Thoracic aorta endothelial cell (primary cell): ENCODE measurements at places on chromosomes 6 and 20. TPM values are rescaled to one million over a fixed set of nuclear protein-coding genes. Genes with fewer than 3 reads are reported as not detected.

RIMS1 gene
- total RNA-seq: 0.07 and 0.93 TPM in 2 replicates

POLR1C gene
- total RNA-seq: 40.2 and 41.1 TPM in 2 replicates

ADAM33 gene
- not detected in 2 replicates for total RNA-seq

TREML4 gene
- total RNA-seq: not detected in 2 replicates

DOP1A gene
- 40.8 and 48.3 TPM in 2 replicates for total RNA-seq

RBM12 gene
- total RNA-seq: 94.6 and 97.2 TPM in 2 replicates

C6orf52 gene
- not detected in 2 replicates for total RNA-seq

LY6G6D gene
- not detected in 2 replicates for total RNA-seq

UBE3D gene
- total RNA-seq: 10.4 and 13.0 TPM in 2 replicates

SYS1 gene
- total RNA-seq: 19.3 and 22.3 TPM in 2 replicates

HLA-DMB gene
- 0.27 and 0.50 TPM in 2 replicates for total RNA-seq

HTR1B gene
- total RNA-seq: 65.6 and 78.2 TPM in 2 replicates

MC3R gene
- total RNA-seq: not detected in 2 replicates

CST2 gene
- not detected in 2 replicates for total RNA-seq

SIRPB1 gene
- 0.14 and 0.80 TPM in 2 replicates for total RNA-seq

VSTM2L gene
- 0.13 TPM in 1 of 2 replicates, not detected in the other for total RNA-seq

C20orf141 gene
- not detected in 2 replicates for total RNA-seq

PLCB4 gene
- 1.5 and 3.5 TPM in 2 replicates for total RNA-seq

SLC26A8 gene
- under 0.01 TPM in 2 replicates for total RNA-seq

RIPPLY2 gene
- not detected in 2 replicates for total RNA-seq

SLC17A3 gene
- not detected in 2 replicates for total RNA-seq

EPB41L1 gene
- 8.1 and 9.0 TPM in 2 replicates for total RNA-seq

CST1 gene
- total RNA-seq: 0.27 TPM in 1 of 2 replicates, not detected in the other

TSBP1 gene
- not detected in 2 replicates for total RNA-seq

KLHDC3 gene
- total RNA-seq: 85.1 and 93.1 TPM in 2 replicates

OPRL1 gene
- 0.93 and 1.0 TPM in 2 replicates for total RNA-seq

CPNE5 gene
- total RNA-seq: 4.4 and 9.3 TPM in 2 replicates

NKX2-4 gene
- not detected in 2 replicates for total RNA-seq

TMC2 gene
- not detected in 2 replicates for total RNA-seq

DZANK1 gene
- 0.93 and 1.2 TPM in 2 replicates for total RNA-seq

ZBTB12 gene
- 1.1 and 1.3 TPM in 2 replicates for total RNA-seq
